Spinal cord (tissue), 10 donors: ENCODE measurements at places on chromosomes 1 and 21. TPM values are rescaled to one million over a fixed set of nuclear protein-coding genes. Genes with fewer than 3 reads are reported as not detected.

- DNase-seq, result no peak
These were observed 140.3 kb downstream of the PLXNA2 start for GRCh38 chr1:208103597-208104513.

DNA sequence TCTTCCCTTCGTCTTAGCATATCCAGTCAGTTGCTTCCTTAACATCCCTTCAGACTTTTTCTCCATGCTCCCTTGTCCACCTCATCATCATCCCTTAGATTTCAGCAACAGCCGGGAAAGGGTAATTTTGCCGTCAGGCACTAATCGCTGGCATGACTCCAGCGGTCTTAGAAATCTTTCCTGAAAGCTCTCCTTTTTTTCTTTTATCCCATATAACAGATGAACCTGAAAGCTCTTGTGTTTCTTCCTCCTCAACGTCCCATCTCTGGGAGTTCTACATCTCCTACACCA lies 10.4 kb upstream of the BOLA1 start:
- DNase-seq, result peak; percentile 28

GRCh38 chr1:97901017-97901658 lies 19.7 kb downstream of the DPYD start:
- DNase-seq, result no peak

- DNase-seq, result no peak
These were observed 74.9 kb upstream of the CDC42BPA start for GRCh38 chr1:227392984-227393764.

DNA sequence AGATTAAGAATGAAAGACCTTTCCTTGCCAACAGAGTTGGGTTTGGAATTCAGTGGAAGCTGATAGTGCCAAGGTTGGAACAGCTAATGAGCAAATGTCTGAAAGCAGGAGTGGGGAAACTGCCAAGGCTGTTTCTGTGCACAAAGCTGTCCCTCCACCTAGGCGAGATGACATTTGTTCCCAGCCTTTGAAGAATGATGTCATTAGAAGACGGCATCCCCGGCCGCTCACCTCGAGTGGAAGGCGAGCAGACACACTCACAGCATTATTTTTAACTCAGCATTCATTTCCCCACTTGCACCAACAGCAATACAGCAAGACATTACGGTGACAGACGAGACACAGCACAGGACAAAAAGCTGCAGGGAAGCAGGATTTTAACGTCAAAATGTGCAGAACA lies 463.9 kb downstream of the PCP4 start:
- peak; percentile 22 for DNase-seq

- peak; percentile 26 for DNase-seq
These were observed 11.4 kb upstream of the MRPS6 start for GRCh38 chr21:34061983-34062382.

DNA sequence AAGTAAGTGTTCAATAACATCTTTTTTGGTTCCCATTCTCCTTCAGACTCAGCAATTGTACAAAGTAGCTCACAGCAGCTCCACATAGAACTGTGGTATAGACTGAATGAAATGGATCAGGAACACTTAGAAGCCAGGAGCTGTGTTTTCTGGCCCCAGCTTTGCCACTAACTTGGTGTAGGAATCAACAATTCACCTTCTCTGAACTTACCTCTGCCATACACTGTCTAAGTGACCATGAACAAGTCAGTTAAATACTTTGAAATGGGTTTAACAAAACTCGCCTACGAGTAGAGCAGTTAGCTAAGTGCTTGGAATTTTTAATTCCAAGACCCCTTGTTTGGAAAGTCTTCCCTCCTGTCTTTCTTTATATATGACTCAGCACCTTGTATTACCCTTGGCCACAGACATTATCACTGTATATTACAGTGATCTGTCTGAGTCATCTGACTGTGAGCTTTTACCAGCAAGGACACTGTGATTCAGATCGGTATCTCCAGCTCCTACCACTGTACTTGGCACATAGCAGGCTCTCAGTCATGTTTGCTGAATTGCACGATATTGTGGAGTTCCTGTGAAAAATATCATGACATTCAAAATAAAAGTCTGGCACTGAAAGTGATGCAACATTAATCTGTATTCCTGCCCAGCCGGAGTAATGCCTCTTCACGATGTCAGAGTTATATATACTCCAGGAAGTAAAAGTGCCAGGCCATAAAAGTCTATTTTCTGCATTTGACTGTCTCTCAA lies 101.7 kb upstream of the BEND5 start:
- DNase-seq, result no peak

GRCh38 chr1:16378443-16378842 lies 11.4 kb downstream of the SZRD1 start:
- no peak for DNase-seq

DNA sequence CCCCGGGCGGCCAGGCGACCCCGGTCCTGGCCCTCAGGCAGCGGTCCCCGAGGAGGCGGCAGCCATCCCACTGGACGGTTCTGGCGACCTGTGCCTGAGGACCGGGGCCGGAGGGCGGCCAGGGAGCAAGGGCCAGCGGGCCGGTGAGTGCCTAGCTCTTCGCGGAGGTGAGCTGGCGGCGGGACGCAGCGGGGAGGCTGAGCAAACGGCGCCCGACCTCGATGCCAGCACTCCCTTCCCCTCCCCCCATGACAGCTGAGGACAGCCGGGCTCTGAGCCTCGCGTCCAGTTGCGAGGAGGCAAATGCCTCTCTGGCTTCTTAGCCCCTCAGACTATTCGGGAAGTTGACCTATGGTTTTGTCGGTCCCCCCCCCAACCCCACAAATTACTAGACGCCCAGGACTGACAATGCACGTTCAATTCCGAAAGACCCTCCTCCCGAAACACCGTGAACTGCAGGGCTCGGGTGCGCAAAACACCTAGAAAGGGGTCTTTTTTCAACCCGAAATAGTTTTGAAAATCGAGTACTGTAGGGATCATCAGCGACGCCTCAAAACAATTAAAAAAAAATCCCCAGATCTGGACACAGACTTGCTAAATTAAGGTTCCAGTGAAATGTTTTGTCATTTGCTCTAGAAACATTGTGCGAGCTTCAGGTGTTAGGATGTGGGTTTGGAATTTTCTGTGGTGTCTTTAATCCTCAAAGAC lies 8.3 kb downstream of the CDKN2C start:
- no peak for DNase-seq

DNA sequence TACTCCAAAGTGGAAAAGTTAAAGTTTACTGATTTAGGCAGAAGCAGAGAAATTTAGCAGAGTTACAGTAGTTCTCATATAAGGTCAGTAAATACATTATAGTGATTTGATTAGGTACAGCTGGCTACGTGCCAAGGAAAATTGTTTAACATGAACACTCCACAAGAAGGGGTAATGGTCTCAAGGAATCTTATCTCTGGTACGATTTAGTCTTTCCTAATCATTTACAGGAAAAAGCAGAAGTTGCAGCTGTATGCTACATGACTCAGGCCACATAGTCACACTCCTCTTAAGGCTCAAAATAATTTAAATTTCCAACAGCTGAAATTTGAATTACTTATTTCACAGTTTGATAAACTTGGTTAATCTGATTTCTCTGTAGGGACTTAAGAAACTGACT lies 36.9 kb upstream of the OR2B11 start:
- DNase-seq, result no peak

- peak; percentile 73 for DNase-seq
These were observed 10.9 kb upstream of the ALDH4A1 start for GRCh38 chr1:18913065-18913835.

- DNase-seq, result no peak
These were observed 16.0 kb upstream of the ZNF496 start for GRCh38 chr1:247347477-247348222.

- DNase-seq, result no peak
These were observed 1618.6 kb upstream of the PRMT6 start for GRCh38 chr1:105437847-105438246.

- peak; percentile 28 for DNase-seq
These were observed 45.7 kb downstream of the ZC3H11B start for GRCh38 chr1:219566951-219567947.

DNA sequence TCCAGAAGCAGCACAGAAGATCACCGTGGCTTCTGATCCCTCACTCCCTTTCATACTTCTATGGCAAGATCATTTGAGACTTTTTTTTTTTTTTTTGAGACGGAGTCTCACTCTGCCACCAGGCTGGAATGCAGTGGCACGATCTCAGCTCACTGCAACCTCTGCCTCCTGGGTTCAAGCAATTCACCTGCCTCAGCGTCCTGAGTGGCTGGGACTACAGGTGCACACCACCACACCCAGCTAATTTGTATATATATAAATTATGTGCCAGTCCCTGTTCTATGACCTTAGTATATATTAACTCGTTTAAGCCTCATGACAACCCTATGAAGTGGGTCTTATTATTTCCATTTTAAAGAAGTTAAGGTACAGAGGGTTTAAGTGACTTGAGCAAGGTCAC lies 298.5 kb downstream of the VAV3 start:
- no peak for DNase-seq

- DNase-seq, result no peak
These were observed 18.5 kb downstream of the SON start for GRCh38 chr21:33561373-33561772.

DNA sequence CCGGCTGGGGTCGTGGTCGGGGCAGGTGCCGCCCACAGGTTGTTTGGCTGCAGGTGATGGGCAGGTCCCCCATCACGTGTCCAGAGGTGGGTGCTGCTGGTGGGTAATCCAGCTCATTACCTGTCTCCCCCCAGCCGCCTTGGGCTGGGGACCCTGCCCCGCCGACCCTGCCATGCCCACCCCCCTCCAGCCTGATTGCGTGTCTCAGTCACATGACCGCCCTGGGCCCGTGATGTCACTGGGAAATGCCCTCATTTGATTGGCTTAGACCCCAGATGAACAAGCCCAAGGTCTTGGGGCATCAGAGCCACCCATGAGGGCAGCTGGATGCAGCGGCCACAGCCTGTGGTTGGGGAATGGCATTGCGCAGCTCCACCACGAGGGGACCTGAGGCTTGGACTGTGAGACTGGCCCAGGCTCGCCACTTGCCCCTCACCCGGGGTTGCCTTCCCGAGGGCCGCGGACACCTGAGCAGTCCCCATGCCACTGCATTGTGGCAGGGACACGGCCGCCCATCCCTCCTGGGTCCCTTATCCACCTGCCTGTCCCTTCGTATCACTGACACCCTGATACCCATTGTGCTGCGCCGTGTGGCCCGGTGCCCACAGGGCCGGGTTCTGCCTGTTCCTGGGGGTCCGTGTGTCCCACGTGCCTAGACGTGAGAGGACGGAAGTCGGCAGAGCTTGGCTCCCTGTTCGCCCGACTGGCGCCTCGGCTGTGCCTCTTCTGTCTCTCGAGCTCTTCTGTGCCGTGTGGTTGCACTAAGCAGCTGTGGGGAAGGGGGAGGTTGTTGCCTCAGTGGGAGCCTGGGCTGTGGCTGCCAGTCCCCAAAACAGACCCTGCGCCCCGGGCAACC lies 68.0 kb downstream of the FAAP20 start:
- no peak for DNase-seq

- no peak for DNase-seq
These were observed 138.7 kb downstream of the MIS18A start for GRCh38 chr21:32140151-32140550.

DNA sequence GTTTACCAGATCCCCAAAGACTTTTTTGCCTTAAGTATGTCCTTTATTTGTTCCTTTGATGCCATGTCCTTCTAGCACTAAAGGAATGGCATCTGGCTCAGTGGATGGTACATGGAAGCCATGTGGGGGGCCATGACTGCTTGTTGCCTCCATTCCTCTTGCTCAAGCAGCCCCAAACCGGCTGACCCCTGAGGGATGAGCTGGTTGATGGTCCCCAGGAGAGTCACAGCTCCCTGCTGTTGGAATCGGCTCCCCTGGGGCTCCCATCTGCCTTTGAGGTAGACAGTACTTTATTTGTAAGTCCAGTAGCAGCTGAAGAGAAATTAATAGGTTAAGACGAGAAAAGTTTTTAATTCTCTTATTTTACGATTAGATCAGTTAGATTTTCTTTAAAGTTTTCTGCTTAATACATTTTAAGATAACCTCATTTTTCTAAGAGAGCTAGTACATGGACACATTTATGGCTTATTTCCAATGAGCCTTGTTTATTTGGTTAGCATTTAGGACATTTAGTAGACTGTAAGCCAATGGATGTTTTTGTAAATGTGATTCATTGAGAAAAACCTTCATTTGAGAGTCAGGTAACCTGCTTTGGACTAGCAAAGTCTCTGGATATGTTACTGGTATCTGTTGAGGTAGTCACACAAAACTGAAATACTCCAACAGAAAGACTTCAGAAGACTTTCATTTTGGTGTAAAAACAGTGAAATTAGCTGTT lies 88.2 kb downstream of the CAMTA1 start:
- DNase-seq, result no peak

DNA sequence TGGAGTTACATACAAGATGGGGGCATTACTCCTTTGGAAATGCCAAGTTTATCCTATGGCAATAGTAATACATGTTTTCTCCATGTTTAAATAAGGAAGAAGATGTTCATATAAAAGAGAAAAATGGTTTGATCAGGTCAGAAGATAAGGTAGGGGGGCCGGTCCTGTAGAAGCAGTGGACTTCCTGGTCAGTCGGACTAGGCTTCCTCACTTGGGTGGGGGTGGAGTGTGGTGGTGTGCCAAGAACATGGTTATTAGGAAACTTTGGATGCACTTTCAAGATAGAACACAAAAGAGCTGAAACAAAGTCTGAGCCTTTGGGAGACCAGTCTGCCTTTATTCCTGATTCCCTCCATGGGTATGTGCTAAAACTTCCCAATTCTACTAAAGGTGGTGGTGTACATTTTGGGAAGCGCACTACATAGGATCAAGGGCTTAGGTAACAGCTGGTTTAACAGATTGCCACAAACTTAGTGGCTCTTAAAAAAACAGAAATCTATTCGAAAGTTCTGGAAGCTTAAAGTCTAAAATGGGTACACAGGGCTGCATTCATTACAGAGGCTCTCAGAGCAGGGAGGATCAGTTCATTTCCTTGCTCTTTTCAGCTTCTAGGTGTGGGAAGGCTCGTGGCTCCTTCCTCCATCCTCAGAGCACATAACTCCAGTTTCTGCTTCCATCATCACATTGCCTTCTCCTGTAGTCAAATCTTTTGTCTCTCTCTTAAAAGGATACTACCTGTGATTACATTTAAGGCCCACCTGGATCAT lies 64.6 kb downstream of the KDM1A start:
- DNase-seq, result no peak

DNA sequence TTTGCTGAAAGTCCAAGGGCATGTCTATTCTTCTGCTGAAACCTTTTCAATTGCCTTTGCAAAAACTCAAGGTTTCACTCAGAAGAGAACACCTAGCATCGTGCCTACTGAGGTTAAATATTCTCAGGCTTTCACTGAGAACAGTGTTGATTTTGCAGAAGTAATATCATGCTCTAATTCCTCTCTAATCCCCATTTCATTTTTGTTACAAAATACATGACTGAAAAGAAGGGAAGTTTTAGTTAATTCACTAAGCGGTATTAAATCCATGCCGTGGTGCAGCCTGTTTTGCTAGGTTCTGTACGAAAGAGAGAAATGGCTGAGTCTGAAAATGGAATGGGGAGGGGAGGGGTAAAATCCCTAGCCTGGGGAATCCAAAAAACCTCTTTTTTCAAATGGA lies 163.2 kb upstream of the CAMK1G start:
- no peak for DNase-seq

The CD101 gene
- total RNA-seq, result 3.0 TPM

The NPHS2 gene
- not detected for total RNA-seq

The KCTD3 gene
- 85.5 TPM for total RNA-seq

The CD1E gene
- total RNA-seq, result 0.17 TPM

The ILDR2 gene
- total RNA-seq, result 27.6 TPM

The KIF21B gene
- total RNA-seq, result 37.8 TPM

The ZNF593OS gene
- total RNA-seq, result not detected

The TDRD5 gene
- total RNA-seq, result 0.88 TPM

The KRTAP8-1 gene
- not detected for total RNA-seq

The OR2L8 gene
- total RNA-seq, result 0.44 TPM

The TACSTD2 gene
- 0.11 TPM for total RNA-seq

The GPATCH2 gene
- total RNA-seq, result 22.5 TPM
